ENCODE measurements at places on chromosomes 6 and 20.

- DNase-seq = no peak
These were observed 31.8 kb downstream of the RNASET2 start for GRCh38 chr6:166924531-166924930.

DNA sequence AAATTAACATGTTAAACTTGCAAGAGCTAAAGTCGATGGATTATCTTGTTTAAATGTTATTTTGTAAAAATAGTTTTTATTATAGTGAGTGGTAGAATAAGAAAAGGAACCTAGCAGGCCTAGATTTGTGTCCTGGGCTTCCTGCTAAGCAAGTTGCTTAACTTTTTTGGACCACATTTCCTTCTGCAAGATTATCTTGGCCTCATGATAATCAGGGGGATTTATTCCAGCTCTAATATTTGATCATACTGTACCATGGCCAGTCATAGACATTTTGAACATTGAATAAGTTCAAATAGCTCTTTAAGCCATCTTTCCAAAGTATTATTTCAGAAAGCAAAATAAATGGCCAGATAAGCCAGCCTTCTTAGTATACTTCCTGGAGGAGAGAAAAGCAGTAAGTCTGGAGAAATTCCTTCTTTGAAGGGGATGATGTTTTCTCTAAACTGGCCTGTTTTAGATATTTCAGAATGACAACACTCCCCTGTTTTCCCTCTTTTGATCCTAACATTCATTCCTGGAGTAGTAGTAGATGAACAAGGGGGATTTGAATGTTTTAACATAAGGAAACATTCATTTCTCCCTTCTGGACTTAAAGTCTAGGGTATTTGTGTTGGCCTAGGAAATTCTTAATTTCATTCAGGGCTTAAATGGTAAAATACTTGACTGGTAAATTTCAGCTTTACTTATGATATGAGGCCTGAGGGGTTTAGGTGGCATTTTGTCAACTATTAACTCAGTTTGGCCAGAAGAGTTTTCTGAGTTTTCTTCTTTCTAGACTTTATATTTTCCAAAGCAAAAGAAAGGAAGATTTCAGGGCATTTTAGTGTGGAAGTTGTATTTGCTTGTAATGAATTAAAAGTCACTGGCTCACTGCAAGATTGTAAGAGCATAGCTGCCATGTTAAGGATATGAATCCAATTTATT, 108.8 kb upstream of the SCGN start:
- DNase-seq = no peak

DNA sequence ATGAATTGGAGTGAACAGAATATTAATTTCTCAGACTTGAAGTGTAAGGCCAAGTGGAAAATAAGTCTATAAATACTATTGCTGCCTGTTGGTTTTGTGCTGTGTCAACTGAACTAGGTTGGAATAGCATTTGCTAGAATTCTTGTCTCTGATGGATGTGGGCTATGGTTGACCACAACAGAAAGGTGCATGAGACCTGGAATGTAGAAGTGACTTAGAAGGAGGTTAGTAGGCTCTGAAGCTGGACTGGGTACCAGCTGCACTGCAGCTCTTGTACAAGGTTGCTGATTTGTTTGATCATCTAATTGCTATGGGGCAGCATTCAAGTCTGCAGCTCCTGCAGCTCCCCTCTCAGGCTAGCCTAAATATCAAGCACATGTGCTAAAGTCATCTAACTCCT, 479.0 kb upstream of the NRSN1 start:
- DNase-seq = no peak

- DNase-seq = no peak
These were observed 45.9 kb downstream of the SSR1 start for GRCh38 chr6:7267071-7267465.

DNA sequence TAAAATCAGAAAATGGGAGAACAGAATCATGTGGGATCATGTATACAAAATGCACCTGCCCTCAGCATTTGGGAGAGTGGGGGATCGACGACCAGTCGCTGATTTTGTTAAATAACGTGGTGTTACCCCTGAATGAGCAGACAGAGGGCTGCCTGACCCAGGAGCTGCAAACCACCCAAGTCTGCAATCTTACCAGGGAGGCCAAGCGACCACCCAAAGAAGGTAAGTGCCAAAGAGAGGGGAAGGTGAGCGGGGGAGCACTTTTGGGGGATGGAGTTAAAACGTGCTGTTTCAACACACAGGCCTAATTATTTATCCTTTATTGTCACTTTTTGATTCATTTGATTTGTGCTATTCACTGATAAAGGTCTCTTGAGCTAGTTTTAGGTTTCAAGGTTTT, 4.1 kb downstream of the ADGRB3 start:
- no peak for DNase-seq

- DNase-seq = no peak
These were observed 135.3 kb upstream of the RREB1 start for GRCh38 chr6:6972456-6972855.

- DNase-seq = no peak
These were observed 608.9 kb downstream of the PRKN start for GRCh38 chr6:162118706-162119105.

DNA sequence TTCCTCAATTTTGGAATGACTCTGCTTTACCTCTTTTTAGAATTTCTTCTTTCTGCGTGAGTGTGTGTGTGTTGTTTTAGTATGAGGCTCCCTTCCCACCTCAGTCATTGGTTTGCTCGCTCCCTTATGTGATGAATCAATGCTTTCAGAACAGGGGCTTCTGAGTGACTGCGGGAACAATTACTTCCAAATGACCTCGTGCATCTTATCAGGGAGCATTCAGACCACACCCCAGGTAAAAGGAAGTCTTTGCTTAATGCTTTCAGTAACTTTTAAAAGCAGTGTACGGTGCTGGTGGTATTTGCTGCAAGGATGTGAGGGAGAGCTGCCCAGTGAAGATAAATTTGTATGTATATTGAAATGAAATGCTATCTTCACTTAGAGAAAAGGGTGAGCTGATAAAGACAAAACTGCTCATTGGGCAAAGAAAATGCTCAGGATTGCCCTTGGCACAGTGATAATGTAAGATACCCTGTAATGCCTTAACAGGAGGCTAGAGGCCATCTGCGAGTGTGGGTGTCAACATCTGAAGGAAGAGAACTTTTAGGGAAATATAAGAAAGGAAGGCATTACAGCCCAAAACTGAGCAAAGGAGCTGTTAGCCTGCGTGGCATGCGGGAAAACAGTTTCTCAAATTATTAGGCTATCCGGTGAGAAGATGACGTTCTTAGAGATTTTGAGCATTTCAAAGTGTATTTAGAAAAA, at the start of gene MLIP:
MLIP (plus strand) TSS at position 103 of the 705 bp plus-strand sequence; CDS start at position 140, 37 bp downstream.
- DNase-seq = no peak

- DNase-seq = no peak
These were observed 150.4 kb downstream of the ZDHHC14 start for GRCh38 chr6:157531169-157531985.

DNA sequence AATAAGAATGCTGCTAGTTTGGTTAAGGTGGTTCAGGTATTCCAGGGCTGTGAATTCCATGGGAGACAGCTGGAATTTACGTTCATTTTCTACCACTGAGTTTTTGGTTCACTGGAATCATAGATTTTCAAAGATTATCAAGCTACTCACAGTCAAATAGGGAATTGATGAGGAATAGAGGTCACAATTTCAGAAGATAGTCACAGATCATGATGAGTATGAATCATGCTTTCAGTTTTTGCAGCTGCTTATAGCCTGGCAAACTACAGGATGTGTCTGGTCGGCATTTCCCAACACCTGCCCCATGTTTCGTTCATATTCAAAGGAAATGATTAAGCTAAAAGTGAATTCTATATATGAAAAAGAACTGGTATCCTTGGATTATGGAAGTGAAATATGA, 58.7 kb downstream of the BCKDHB start:
- DNase-seq = no peak

DNA sequence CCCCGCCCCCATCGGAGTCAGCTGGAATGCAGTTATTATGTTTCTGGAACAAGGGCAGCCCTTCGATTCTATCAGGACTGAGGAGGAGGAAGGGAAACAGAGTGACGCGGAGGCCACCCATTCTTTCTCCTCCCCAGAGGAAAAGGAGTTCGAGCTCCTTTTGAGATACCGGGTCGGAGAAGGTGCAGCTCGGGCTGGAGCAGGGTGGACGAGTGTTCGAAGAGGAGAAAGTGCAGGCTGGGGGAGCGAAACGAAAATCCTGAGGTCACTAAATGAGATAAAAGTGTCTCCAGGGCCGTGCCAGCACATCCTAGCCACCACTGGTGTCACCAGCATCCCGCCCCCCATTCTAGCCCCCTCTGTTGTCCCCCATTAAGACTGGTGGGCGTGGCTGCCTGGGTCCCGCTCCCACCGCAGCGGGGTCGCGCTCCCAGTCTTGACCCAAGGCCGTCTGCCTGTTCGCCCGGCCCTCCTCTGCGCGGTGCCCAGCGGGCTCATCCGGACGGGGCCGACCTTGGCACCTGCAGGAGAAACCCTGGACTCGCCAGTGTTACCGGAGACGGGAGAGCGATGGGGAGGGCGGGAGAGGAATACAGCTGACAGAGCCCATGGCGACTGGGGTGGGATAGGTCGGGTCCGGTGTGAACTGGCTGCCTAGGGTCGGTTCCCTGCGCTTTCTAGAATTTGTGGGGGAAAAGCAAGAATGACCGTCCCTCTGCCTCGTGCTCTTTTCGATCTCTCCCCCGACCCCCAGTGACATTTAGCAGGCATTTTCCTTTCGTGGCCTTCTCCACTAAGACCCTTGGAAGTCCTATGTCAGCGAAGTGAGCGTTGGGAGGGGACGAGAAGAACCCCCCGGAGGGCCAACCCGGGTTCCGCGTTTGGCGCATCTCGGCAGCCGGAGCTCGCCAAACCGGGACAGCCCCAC, 16.2 kb downstream of the FOXA2 start:
- no peak for DNase-seq

DNA sequence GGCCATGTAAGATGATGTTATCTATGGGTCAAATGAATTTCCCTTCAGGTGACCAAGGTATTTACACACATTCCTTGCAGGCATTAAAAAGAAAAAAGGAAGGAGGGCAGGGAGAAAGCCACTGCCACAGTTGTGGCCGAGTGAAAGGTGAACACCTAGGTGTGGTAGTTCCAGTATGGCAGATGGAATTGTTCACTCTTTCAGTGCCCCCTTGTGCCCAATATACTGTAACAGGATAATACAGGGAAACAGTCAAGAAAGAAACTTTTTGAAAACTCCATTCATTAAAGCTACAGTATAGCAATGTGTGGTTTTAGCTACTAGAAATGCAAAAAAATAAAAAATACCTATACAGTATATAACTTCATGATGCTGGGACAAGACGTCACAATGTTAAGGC, 52.1 kb downstream of the BMP2 start:
- no peak for DNase-seq

DNA sequence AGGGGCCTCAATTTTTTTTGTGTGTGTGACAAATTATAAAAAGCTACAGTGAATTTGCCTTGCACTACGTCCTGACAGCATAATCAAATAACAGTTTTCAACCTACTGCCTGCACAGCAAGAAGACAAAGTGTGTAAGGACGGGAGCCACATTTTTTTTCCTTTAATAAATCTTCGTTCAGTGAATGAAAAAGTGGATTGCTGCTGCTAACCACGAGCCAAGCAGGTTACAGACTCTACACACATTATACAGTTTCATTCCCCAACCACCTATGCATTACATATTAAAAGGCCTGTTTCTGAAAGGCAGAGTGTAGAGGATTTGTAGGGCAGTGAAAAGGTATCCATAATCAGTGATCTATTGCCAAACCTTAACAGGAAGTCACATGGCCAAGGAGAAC, 570.0 kb upstream of the BTBD3 start:
- no peak for DNase-seq

- no peak for DNase-seq
These were observed 84.3 kb downstream of the FILIP1 start for GRCh38 chr6:75409286-75409685.

DNA sequence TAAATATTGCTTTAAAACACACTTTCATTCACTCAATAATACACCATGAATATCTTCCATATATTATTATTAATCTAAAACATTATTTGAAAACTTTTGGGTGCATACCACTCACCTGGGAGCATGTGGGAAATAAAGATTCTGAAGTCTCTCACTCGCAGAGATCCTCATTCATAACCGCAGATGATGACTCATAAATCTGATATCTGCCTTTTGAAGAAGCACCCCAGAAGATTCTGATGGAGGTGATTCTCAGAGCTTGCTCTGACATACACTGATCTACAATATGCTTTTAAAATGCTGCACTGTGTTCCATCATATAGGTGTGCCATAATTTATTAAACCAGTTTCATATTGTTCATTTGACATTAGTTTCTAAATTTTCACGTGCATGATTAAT, 135.0 kb upstream of the SGK1 start:
- no peak for DNase-seq

GRCh38 chr20:1654996-1655395, 2.6 kb downstream of the SIRPG start:
- DNase-seq = no peak

DNA sequence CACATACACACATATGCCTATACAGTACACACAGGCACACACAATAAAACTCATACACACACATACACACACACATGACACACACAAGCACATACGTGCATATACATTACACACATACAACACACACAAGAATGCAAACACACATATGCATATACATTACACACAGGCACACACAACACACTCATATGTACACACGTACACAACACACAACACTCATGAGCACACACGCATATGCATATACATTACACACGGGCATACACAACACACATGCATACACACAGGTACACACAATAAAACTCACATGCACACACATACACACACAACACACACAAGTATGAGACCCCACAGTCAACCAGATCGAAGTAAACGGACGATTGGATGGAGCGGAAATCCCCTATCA, 238.2 kb downstream of the ERMARD start:
- no peak for DNase-seq

- no peak for DNase-seq
These were observed 60.1 kb downstream of the DAAM2 start for GRCh38 chr6:39852324-39852723.

DNA sequence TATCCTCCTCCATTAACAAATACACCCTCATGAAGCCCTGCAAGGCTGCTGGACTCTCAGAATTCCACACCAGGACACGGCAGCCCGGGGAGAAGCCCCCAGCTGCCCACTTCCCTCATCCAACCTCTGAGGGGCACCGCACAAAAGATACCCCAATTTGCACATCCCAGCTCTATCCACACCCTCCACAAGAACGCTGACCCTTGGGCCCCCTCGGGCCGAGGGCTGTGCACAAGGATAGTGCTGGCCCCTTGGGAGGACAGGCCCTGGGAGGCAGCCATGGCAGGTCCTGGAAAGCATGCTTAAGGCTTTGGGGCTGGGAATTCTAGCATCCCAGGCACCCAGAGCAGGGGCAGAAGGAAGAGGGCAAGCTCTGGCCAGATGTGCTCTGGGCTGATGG, 112.8 kb upstream of the PRND start:
- no peak for DNase-seq

- DNase-seq = no peak
These were observed 208.5 kb upstream of the PDE10A start for GRCh38 chr6:165871571-165871970.

All from CD4-positive, CD25-positive, alpha-beta regulatory T cell (primary cell).